ENCODE measurements at places on chromosomes 3 and 15.

GRCh38 chr3:41652506-41652905 lies 309.4 kb downstream of the ULK4 start:
- DNase-seq = no peak

GRCh38 chr15:56754772-56755370 lies 21.6 kb upstream of the ZNF280D start:
- no peak for DNase-seq

DNA sequence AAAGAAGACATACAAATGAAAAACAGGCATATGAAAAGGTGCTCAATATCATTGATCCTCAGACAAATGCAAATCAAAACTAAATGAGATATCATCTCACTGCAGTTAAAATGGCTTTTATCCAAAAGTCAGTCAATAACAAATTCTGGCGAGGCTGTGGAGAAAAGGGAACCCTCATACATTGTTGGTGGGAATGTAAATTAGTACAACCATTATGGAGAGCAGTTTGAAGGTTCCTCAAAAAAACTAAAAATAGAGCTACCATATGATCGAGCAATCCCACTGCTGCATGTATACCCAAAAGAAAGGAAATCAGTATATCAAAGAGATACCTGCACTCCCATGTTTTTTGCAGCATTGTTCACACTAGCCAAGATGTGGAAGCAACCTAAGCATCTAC lies 165.8 kb downstream of the PLCL2 start:
- no peak for DNase-seq

DNA sequence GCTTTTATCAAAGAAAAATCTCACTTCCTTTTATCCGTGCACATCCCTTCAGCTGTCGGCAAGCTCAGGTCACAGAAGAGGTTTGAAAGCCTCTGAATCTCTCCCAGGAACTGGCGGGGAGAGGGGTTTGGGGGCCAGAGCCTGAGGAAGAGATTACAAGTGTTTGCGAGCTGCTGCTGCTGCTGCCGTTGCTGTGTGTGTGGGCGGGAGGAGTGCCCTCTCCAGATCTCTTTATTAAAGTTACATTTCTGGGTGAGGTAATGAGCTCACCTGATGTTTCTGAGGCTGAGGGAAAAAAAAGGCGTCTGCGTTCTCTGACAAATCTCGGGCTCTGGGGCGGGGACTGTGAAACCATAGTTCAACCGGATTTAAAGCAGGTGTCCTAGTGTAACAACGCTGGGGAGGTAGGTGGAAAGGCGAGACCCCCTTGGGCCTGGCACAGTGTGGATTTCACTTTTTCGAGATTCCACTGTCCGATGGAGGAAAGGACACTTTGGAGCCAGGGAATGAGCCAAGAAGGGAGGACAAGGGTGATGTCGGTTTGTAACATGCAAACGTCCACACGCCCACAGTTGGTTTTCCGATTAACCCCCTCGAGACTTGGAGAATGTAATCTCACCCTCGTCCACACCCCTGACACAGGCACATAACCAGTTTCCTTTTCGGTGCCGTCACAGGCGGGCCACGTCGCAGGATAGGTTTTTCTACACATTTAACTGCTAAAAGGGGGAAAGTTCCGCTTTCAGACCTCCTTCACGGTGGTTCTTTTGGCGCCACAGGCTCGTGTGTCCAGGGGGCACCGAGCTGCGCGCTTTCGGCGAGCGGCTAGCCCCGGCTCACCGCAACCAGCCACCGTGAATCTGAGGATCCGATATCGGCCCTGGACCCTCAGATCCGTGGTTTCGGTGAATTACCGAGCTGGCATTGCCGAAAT lies 2.1 kb downstream of the ALCAM start:
- DNase-seq = peak; percentile 86

GRCh38 chr15:66041276-66041675 lies 172.0 kb downstream of the RAB11A start:
- DNase-seq = no peak

DNA sequence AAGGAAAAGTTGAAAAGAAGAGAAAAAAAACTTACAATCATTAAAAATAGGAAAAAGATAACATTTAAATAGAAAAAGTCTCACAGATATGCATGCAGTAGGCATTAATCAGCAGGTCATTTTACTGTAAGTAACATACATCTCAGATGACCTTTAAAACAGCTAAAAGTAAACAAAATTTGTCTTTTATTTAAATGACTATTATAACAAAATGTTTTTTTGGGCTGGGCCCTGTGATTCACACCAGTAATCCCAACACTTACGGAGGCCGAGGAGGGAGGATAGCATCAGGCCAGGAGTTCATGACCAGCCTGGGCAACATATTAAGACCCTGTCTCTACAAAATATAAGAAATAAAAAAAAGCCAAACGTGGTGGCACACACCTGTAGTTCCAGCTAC lies 14.7 kb downstream of the IQGAP1 start:
- DNase-seq = no peak

GRCh38 chr3:72655131-72655551 lies 193.1 kb downstream of the SHQ1 start:
- DNase-seq = no peak

DNA sequence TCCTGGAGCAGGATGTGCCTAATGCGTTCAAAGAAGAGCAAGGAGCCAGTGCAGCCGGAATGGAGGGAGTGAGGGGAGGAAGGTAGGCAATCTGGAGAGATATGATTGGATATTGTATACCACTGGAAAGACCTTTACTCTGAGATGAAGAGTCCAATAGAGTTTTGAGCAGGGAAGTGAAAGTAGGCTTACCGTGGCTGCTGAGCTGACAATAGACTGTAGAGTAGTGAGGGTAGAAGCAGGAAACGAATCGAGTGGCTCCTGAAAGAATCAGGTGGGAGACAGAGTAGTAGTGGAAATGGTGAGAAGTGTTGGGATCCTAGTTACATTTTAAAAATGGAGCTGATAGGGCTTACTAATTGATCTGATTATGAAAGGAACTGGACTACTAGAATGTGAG lies 51.8 kb upstream of the NUDT16 start:
- DNase-seq = no peak

DNA sequence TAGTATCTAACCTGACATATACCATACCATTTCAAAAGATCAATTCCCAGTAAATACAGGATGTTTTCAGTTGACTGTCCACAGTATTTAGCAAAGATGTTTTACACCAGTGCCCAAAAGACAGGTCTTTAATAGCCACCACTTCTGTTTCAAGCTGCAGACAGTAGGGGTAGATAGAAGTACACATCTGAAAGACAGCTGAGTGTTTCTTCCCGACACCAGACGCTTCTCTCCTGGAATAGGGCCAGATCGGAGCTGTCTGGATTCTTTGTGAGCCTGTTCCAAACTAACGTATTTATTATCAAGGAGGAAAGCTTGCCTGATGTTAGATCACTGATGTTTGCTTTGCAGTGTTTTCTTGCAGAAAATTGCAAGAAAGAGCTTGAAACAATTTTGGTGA lies 136.1 kb upstream of the RBMS3 start:
- DNase-seq = no peak

- DNase-seq = no peak
Measured at GRCh38 chr15:98712845-98713584, 64.7 kb downstream of the IGF1R start.

GRCh38 chr3:179503640-179504039 lies 52.4 kb upstream of the GNB4 start:
- no peak for DNase-seq

DNA sequence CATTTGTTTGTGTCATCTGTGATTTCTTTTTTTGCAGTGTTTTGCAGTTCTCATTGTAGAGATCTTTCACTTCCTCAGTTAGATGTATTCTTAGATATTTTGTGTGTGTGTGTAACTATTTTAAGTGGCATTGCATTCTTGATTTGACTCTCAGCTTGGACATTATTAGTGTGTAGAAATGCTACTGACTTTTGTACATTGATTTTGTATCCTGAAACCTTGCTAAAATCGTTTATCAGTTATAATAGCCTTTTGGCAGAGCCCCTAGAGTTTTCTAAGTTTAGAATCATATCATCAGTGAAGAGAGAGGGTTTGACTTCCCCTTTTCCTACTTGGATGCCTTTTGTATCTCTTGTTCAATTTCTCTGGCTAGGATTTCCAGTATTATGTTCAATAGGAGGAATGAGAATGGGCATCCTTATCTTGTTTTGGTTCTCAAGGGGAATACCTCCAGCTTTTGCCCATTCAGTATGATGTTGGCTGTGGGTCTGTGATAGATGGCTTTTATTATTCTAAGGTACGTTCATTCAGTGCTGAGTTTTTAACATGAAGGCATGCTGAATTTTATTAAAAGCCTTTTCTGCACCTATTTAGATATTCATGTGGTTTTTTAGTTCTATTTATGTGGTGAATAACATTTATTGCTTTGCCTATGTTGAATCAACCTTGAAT lies 211.7 kb downstream of the MBNL1 start:
- no peak for DNase-seq

GRCh38 chr15:64738226-64739095 lies 36.9 kb downstream of the RBPMS2 start:
- DNase-seq = no peak

- DNase-seq = peak; percentile 23
Measured at GRCh38 chr3:119700269-119700919, 2.4 kb upstream of the CFAP91 start.

DNA sequence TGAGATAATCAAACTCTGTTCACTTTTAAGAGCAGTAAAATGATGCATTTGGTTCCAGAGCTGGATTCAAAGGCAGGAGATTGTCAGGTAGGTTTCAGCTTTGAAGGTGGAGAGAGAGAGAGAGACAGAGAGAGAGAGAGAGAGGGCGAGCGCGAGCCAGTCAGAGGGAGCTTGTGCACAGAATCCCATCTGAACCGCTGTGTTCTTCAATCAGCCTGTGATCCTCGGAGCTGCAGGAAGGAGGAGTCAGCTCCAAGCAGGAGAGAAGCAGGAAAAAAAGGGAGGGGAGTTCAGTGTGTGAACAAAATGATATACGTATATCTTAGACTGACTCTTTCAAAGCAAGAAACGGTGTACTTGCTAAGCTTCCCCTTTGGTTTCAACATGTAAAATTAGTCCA lies at the start of gene GPR149:
Gene GPR149, minus strand, starts transcription at position 177 of the 400 bp plus-strand sequence. CDS start 575 bp downstream, outside the sequence.
- DNase-seq = no peak

- DNase-seq = no peak
Measured at GRCh38 chr3:9430733-9431132, 33.3 kb downstream of the SETD5 start.

- no peak for DNase-seq
Measured at GRCh38 chr3:1942781-1943180, 155.9 kb upstream of the CNTN4 start.

GRCh38 chr3:12999147-13000140 lies 73.8 kb downstream of the IQSEC1 start:
- DNase-seq = no peak

- DNase-seq = no peak
Measured at GRCh38 chr3:175704366-175705055, 845.4 kb downstream of the NAALADL2 start.

GRCh38 chr15:38312190-38312589 lies 59.6 kb downstream of the SPRED1 start:
- DNase-seq = no peak

DNA sequence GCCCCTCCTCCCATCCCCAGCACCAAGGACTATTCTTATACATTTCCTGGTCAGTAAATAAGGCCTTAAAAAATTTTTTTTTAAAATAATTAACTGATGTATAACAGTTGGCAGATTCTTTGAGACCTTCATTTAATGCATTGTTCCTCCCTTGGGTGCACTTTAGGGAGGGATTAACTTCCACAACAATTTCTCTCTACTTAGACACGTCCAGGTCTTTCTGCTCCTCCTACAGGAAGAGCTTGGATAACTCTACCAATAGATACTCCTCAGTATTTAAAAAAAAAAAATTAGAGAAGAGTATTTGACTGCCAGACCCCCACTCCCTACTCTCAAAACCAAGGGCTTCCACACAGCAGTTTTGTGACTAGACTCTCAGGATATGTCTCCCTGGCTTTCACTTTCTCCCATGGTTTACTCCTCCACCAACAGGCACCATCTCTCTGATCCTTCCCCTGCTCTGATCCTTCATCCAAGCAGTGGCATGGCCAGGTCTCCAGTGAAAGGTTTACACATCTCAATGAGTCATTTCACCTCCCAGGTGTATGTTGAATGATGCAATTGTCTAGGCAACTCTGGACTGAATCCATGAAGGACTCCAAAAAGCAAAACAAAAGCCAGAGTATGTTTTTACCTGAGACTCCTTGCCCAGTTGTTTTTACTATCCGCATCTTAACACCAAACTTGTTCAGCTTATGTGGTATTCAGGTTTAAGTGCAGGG lies 7.4 kb downstream of the ZIC4 start:
- no peak for DNase-seq

GRCh38 chr15:45087513-45087912 lies 26.5 kb downstream of the DUOX2 start:
- peak; percentile 7 for DNase-seq

DNA sequence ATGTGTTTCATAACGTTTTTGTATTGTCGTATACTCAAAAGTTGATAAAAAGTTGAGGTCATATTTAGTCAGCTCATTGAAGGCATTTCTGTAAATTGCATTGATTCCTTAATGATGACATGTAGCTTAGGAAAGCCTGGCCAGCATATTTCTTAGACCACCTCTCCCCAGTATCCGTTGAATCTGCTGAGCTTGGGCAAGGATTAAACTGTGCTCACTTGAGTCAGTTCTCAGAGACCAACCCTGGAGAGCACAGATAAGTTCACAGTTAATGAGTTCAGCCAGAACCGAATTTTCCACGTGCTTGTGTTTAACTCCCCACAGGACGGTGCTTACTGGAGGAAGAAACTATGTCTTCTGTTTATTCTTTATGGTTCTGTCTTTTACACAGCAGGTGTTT lies 132.7 kb downstream of the SLC25A26 start:
- no peak for DNase-seq

DNA sequence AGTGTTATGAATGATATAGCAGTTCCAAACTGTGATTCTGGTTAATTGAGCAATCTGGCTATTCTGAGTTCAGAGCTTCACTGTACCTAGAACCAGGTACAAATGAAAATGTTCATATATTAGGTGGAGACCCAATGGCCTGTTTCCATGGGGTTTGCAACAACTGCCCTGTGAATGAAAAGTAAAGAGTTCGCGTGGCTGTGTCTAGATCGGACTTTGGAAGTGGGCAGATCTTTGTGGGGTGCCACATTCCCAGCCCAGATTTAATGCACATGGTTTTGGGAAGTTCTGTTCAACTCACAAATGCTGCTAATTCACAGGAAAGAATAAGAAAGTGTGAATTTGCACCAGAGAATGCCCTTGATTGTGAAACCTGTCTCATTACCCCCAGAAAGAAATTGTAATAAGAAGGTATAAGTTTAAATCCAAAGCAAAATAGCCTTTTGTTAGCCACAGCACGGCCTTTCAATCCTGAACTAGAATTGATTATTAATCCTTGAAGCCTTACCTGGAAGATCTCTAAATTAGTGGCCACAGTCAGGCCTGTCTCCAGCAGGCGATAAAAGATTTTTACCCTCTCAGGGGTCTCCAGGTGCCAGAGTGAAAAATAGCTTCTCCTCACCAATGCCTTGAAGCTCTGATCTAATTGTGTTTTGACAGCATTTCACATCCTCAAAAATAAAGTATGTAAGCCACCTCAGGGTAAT lies 22.6 kb downstream of the WHAMM start:
- DNase-seq = no peak

GRCh38 chr3:31297726-31298298 lies 234.9 kb upstream of the STT3B start:
- DNase-seq = no peak

GRCh38 chr15:78942741-78943140 lies 2.1 kb downstream of the CTSH start:
- DNase-seq = no peak

Data from RKO (cell line).